ENCODE measurements at places on chromosomes 4 and X.

DNA sequence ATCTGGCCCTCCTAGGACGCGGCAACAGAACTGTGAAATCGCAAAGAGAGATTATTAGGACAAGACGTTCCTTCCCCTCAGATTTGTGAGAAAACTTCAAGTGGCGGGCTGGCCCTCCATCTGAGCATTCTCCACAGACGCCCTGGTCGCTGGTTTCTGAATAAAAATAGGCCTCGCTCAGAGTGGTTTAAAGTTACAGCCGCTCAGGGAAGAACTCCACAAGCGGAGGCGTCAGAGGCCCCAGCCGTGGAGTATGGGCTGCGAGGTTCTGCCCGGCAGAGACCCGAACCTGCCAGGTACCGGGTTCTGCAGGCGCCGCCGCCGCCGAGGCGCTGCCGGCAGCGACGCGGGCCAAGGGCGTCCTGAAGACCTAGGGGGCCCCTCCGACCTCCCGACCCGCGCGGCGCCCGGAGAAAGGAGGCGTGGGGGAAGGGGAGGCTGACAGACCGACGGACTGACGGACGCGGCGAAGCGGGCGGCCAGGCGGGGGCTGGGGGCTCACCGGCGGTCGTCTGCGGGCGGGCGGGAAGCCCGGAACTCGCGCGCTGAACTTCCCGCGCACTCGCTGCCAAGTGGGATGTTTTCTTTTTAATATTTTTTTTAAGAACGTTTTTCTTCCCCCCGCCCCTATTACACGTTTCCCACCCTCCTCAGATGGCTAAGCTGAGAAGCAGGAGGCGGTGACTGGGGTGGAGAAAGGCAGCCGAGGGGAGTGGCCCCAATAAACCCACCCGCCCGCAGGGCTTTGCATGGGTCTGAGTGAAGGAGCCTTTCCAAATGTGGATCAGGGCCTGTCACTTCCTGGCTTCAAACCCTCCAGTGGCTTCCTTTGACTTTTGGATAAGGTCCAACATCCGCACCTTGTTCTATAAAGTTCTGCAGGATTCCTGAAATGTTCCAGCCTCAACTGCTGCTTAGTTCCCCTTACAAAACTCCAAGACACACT lies at the start of gene PABPC4L:
Gene PABPC4L (minus strand): TSS at position 574 of the 946 bp plus-strand sequence. CDS start 770 bp downstream, outside the sequence.
- no peak for DNase-seq

- no peak for DNase-seq
These were observed 75.9 kb upstream of the TMEM164 start for GRCh38 chrX:109926743-109927662.

GRCh38 chr4:105288121-105288520 lies 141.4 kb downstream of the TET2 start:
- DNase-seq, result no peak

- no peak for DNase-seq
These were observed 4.5 kb downstream of the CHRDL1 start for GRCh38 chrX:110791071-110791470.

GRCh38 chr4:30932581-30932980 lies 212.4 kb downstream of the PCDH7 start:
- no peak for DNase-seq

DNA sequence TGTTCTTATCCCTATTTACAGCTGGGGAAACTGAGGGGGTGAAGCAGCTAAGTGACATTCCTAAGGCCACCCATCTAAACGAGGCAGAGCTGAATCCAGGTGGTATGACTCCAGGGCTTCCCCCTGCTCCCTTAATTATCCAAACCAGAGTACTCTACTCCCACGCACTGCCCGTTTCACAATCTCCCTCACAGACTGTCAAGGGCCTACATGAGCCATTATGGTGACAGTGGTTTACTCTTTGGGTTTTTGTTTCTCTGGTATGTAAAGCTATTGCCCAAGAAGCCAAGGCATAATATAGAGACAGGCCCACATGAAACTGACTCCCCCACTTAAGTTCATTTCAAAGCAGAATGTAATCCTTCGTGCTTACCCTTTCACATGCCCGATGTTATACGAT lies 95.1 kb downstream of the NHS start:
- no peak for DNase-seq

DNA sequence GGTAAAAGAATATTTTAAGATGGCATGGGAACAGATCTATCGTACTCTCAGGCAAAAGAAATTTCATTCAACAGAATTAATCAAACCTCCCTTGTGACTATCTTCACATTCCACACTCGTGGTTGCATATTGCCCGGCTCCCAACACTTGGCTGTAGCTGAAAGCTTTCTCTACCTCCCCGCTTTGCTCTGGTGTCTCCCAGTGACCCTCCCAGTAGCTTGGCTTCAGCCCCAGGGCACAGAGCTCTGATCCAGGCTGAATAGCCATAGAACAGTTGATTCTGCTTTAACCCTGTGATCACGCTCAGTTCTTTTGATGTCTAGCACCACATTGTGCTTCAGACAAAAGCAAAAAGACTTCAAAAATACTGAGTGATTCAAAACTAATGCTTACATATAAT lies 24.6 kb downstream of the SLC7A11 start:
- DNase-seq, result no peak

- DNase-seq, result no peak
These were observed 27.4 kb downstream of the APELA start for GRCh38 chr4:164904336-164904735.

DNA sequence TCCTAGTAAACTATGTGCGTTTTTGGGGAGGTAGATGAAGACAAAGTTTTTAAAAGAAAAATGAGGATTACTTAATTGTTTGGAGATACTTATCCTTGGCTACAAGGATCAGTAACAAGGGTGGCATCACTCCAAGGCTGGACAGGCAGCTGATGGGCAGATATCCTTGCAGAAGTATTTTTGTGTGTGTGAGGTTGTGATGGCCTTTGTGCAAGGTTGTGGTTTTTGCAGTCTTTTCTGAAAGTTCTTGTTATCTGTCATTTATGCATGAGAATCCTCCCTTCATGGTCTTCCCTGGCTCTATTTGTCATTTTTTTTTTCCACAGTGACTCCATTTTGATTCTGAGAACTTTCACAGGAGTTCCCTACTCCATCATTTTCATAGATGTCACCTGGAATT lies 96.0 kb upstream of the C1GALT1C1 start:
- DNase-seq, result no peak

DNA sequence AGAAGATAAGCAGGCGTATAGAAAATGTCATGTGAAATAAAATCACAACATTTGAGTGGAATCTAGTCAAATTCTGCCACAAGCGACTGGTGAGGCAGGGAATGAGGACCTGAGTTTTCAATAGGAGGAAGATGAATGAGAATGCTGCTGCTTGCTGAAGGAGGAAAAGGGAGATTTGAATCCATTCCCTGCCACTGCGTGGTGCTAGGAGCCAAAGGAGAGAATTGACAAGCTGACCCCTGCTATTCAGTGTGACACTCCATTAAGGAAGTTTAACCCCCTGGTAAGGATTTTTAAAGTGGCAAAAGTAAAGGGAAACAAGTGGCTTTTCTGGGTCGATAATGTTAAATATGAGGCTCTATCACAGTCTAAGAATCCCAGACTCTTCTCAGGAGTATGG lies 314.0 kb downstream of the NAF1 start:
- DNase-seq, result no peak

- DNase-seq, result no peak
These were observed at the start of gene GLRA2 for GRCh38 chrX:14529290-14529989. Gene GLRA2, plus strand, starts transcription at chrX:14529536. Its CDS starts 522 bp downstream, at chrX:14530058.

DNA sequence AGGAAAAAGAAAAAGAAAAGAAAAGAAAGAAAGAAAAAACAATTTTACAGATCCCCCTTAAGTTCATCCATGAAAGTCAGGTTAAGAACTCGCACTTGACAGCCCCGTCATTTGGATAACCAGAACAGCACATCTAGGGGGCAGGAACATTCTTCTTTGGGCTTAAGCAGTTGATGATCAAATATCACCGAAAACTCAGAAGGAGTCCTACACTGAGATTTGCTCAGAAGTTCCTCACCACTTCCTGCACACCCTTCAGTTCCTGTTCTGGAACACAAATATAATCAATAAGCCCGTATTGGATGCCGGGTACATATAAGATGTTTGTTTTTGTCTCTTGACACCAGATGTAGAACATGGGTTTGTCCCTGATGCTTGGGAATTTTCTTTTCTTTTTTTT lies 14.7 kb downstream of the NLGN3 start:
- DNase-seq, result no peak

DNA sequence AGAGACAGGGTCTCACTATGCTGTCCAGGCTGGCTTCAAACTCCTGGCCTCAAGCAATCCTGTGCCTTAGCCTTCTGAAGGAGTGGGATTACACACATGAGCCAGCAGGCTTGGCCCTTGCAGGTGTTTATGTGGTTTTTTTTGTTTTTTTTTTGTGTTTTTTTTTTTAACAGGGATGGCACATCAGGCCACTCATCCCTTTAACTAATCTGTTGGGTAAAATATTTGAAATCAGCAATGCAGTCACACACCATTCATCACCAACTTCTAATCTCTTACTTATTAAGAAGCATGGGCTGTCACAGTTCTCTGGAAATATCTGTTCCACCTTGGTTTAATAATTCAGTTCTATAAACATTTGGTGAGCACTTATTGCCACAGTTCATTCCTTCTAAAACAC lies 12.3 kb downstream of the CCDC160 start:
- DNase-seq, result no peak

- no peak for DNase-seq
These were observed 115.2 kb upstream of the OTUD4 start for GRCh38 chr4:145295547-145295946.

DNA sequence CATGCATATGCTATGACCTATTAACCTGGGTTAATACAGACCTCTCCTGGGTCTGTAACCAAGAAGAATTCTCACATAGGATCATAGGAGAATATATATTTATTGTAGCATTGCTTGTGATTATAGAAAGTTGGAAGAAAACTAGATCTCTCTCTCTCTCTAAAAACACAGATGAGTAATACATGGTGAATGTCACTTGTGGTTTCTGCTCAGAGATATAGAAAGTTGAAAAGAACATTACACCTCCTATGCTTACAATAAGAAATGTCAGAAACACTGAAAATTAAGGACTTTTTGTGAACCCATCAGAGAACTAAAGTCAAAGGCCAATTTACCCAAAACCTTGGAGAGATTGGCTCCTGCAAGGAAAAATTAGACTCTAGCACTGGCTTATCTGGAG lies 1389.5 kb downstream of the FAM133A start:
- DNase-seq, result no peak

DNA sequence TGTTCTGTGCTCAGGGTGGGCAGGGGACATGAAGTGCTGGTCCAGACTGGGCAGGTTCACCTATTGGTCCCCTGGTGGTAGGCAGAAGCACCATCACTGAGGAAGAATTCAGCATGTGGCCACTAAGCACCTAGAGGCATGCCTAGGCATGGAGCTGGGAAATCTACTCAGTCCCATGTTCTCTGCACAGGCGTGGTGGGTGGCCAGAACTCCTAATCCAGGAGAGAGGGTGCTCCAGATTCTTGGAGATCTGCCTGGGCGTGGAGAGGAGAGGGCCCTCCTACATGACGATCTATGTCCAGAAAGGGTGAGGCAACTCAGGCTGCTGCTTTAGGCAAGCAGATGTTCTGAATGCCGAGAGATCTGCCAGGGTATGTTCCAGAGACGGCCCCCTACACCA lies 44.6 kb upstream of the MAGEC2 start:
- no peak for DNase-seq

GRCh38 chr4:23754688-23755087 lies 135.2 kb downstream of the PPARGC1A start:
- DNase-seq, result no peak

DNA sequence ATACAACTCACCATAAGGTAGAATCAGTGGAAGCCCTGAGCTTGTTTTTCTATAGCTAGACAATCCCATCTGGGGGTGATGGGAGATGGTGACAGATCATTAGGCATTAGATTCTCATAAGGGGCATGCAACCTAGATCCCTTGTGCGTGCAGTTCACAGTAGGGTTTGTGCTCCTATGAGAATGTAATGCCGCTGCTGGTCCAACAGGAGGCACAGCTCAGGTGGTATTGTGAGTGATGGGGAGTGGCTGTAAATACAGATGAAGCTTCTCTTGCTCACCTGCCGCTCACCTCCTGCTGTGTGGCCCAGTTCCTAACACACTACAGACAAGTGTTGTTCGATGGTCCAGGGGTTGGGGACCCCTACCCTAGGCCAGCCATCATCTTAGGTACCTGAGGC lies 5.9 kb upstream of the GATB start:
- no peak for DNase-seq

DNA sequence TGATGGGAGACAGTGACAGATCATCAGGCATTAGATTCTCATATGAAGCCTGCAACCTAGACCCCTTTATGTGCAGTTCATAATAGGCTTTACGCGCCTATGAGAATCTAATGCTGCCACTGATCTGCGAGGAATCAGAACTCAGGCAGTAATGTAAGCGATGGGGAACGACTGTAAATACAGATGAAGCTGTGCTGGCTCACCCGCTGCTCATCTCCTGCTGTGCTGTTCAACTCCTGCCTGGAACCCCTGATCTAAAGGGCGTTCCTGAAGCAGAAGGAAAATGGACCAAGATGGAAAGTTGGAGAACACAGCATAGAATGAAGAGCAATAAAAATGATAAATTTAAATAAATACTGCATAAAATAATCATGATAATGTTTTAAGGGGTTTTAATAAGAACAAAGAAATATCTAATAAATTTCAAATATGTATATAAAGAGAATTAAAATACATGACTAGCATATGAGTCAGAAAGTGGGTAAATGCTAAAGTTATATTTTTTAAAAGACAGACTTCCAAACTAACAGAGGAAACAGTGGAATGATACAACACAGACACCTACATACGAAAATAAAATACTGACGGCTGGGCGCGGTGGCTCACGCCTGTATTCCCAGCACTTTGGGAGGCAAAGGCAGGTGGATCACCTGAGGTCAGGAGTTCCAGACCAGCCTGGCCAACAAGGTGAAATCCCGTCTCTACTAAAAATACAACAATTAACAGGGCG lies 59.2 kb downstream of the RBM47 start:
- DNase-seq, result no peak

DNA sequence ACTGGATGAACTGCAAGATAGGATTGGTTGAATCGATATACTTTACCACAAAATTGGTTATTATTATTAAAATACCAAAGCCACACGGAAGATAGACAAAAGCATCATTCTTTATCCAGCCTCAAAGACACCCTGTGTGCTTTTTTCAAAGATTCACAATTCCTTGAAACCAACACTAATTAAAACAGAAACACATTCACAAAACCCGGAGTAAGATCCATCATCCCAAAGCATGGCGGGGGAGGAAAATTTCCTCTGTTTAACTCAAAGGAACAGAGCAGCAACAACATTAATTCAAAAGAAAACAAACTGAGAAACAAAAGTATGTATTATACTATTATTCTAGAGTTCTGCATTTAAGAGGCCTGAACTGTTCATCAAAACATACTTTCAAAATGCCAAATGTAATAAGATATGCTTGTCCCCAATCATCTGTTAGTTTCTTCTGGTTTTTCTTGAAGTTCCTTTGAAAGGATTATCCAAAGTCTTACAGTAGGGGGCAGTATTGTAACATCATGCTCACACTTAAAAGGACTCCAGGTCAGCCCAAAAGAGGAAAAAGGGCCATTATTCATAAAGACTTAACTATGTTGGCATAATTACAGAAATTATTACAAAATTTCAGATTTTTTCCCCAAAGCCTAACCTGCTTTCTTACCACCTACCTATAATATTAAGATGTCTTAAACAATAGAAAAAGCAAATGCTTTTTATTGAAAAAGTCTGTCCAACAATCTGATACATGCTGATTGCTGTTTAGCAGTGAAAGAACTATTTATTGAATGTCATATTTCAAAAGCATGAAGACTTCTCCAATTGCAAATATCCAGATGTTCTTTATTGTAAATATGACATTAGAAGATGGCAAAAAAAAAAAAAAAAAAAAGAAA lies 168.7 kb downstream of the SCFD2 start:
- DNase-seq, result no peak

- DNase-seq, result no peak
These were observed 383.4 kb upstream of the FGF13 start for GRCh38 chrX:139094671-139095592.

GRCh38 chr4:139633195-139633594 lies 32.4 kb upstream of the MGST2 start:
- DNase-seq, result no peak

Data from CD4-positive, alpha-beta T cell treated with Interleukin-6 for 4 hours (primary cell).